ENCODE measurements at places on chromosomes 2 and 18.
A peak's percentile ranks its signal among the peaks of the same experiment; 100 is the strongest.

DNA sequence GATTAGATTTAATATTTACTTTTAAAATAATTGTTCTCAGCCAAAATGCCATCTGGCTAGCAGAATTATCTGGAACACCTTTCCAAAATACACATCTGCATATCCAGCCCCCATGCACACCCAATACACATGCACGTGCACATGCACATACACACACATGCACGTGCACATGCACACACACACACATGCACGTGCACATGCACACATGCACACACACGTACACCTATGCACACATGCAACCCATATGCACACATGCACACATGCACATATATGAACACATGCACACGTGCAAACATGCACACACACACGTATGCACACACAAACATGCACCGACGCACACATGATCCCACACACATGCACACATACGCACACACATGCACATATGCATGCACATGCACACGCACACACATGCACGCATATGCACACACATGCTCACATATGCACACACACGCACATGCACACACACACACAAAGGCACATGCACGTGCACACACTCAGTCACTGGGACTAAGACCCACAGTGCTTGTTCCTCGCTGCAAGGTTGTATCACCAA lies 53.5 kb downstream of the COPS8 start:
- DNase-seq: no peak

DNA sequence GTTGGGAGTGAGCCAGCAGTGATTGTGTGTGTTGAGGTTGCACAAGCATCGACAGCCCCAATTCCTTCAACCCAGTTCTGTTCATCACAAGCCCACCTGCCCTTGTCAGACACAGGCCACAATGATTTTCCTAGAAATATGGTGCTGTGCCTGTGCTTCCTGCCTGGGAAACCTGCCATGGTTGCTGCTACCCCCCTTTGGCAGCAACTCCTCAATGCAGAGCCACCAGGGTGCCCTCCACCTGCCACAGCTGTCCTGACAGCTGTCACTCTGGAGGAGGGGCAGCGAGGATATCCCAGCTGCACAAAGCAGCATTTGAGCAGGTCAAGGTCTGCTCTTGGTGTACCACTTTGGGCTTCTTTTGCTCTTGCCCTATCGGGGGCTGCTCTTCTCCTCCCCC lies 27.1 kb downstream of the SMIM21 start:
- no peak for DNase-seq

GRCh38 chr2:48270209-48270608 lies 259.7 kb upstream of the STON1 start:
- DNase-seq: no peak

DNA sequence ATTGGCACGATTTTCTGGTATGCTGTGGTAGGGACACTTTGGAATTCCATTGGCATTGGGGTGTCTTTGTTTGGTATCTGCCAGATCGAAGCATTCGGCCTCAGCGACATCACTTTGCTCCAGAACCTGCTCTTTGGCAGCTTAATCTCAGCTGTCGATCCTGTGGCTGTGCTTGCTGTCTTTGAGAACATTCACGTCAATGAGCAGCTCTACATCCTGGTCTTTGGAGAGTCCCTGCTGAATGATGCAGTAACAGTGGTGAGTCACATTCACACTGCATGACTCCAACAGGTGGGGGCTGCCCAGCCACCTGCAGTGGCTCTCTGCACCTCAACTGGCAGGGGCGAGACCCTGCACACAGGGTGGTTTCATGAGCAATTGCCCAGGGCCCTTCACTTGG lies 38.4 kb downstream of the SLC9A2 start:
- no peak for DNase-seq

- peak; percentile 36 for DNase-seq
Measured at GRCh38 chr2:53715568-53715967, 52.0 kb upstream of the CHAC2 start.

GRCh38 chr2:121038031-121038430 lies 247.0 kb downstream of the TFCP2L1 start:
- DNase-seq: no peak

- no peak for DNase-seq
Measured at GRCh38 chr2:177708660-177709444, 316.3 kb downstream of the AGPS start.

GRCh38 chr18:52312346-52312745 lies 27.7 kb upstream of the DCC start:
- DNase-seq: no peak

DNA sequence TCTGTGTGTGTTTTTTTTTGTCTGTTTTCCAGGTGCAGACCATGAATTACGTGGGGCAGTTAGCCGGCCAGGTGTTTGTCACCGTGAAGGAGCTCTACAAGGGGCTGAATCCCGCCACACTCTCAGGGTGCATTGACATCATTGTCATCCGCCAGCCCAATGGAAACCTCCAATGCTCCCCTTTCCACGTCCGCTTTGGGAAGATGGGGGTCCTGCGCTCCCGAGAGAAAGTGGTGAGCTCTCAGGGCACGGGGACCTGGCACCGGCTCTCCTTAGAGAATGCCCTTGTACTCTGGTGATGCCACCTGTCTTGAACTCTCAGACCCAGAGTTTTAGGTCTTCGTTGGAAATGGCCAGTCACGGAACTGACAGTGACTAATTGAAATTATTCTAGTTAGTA lies 19.1 kb downstream of the LPIN1 start:
- DNase-seq: no peak

DNA sequence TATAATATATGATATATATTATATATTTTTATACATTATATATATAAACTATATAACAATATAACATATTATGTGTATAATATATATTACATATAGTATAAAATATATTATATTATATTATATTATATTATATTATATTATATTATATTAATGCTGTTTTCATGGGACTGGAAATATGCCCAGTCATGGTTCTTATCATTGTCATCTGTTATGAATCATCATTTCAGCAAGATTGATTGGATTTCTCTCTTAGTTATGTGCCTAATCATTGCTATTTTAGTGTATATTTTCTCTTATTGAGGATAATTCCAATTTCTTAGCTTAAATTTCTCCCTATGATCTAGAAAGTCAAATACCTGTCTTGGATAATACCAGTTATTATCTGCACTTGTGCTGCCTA lies 617.8 kb downstream of the TRIB2 start:
- DNase-seq: no peak

DNA sequence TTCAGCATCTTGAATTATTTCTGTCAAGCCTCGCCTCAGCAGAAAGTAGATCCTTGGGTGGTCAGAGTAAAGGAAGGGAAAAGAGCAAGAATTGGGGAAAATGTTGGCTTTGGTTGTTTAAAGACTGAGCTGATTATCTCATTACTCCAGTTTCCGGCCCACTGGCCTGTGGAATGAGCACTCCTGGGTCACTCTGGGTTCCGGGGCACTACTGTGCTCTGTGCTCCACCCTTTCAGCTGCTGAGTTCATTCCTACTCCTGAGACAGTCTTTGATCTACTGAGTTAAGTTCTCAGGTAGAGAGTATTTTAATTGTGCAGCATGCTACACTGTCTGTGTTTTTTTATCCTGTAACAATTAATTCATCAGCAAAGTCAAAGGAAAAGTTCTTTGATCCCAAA lies 427.7 kb downstream of the CDH2 start:
- no peak for DNase-seq

- no peak for DNase-seq
Measured at GRCh38 chr2:86069783-86070339, 35.8 kb downstream of the POLR1A start.

DNA sequence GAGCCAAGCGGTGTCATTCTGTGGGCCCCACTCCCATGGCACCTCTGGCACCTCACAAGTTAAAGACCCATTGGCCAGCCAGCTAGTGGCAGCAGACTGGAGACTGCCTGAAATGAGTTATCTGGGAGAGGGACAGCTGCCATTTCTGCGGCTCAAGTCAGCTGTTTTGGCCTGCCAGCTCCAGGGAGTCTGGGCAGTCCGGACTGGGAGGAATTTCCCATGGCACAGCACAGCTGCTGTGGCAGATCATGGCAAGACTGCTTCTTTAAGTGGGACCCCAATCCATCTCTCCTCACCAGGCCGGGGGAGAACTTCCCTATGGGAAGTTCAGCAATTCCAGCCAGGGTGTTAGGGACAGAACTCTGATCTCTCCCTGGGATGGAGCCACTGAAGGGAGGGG lies 2187.6 kb upstream of the CELF4 start:
- DNase-seq: no peak

DNA sequence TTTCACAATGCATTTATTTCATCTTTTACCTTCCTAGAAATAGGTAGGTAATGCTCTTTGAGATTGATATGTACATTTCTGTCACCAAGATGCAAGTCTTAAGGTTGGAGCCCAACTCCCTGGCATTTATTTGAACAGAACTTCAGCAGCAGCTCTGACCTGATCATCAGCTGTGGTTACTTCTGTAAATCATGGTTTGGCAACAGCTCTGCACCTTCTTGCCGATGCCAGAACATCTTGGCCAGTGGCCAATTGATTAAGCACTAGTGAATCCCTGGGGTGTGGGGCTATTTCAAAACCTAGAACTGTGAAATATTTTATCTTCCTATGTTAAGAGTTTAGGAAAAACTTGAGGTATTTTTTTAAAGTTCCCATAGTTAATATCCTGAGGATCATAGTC lies 124.8 kb upstream of the NYAP2 start:
- peak; percentile 93 for DNase-seq

DNA sequence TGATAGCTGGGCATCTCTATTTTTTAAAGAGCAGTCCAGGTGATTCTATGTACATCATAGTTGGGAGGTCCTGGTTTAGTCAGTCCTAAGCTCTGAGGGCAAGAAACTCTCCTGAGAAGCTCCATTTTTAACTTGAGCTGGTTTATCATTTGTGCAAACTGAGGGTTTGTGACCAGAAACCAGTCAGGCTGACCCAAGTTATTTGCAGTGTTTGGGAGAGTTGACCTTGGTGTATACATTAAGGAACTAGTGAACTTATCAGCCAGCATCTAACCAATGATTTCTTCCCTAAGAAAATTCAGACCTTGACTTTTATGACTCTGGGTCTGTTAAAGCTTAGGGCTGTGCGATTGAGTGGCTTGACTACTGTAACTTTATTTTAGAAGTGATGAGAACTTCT lies 10.6 kb upstream of the MGAT5 start:
- DNase-seq: no peak

DNA sequence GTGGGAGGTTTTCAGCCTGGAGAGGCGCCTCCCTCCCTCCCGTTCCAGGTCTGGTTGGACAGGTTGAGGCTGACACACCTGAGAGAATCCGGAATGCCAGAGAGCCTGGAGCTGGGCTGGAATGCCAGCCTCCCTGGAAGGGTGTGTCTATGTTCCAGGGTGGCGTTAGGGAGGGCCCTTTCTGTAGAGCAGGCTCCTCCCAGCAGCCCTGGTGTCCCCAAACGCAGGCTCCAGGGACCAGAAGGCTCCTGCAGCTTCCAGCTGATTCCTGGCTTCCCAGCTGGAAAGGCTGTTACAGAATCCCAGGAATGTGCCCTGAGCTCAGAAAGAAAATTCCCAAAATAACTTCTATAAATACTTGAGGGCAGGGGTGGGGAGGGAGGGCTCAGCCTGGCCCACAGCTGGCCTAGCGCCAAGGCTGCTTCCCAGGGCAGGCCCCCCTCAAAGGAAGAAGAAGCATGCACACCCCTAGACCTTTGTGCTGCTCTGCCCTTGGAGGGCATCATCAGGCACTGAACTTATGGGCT lies 85.4 kb downstream of the STPG4 start:
- DNase-seq: no peak

GRCh38 chr2:108355906-108356734 lies 21.6 kb upstream of the SULT1C4 start:
- no peak for DNase-seq

DNA sequence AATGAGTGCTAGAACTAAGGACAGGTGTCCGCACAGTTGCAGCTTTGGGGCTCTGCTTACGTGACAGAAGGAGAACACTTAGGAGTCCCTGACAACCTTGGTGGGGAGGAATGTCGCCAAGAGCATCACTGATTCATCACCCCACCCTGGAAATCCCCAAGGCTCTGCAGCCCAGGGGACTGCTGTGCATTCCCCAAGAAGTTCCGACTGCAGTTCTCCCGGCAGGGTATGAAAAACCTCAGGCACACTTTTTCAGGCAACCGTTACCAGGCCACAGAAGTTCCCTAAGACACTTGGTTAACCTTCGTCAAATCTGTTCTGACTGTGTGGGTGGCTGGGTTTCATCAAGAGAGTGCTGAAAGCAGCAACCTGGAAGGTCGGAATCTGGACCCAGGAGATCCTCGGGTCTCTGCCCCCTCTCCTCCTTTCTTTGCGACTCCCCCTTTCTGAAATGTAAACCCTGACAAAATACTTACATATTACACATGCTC lies 192.1 kb upstream of the CXCR4 start:
- DNase-seq: no peak

DNA sequence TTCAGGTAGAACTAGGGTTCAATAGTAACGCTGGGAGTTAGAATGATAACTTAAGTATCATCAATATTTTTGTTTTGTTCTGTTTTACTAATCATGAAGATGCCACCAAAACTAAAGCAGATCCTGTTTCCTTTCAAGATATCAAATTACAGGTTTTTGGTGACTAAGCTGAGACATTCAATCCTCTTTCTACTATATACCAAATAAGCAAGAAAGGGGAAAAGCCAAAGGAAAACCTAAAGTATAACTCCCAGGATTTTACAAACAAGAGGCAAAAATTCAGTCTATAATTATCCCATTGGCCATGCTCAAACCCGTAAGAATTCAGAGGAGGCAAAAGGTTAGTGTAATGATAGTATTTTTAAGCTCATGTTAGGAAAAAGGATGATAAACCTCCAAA lies 175.2 kb upstream of the CCDC150 start:
- no peak for DNase-seq

DNA sequence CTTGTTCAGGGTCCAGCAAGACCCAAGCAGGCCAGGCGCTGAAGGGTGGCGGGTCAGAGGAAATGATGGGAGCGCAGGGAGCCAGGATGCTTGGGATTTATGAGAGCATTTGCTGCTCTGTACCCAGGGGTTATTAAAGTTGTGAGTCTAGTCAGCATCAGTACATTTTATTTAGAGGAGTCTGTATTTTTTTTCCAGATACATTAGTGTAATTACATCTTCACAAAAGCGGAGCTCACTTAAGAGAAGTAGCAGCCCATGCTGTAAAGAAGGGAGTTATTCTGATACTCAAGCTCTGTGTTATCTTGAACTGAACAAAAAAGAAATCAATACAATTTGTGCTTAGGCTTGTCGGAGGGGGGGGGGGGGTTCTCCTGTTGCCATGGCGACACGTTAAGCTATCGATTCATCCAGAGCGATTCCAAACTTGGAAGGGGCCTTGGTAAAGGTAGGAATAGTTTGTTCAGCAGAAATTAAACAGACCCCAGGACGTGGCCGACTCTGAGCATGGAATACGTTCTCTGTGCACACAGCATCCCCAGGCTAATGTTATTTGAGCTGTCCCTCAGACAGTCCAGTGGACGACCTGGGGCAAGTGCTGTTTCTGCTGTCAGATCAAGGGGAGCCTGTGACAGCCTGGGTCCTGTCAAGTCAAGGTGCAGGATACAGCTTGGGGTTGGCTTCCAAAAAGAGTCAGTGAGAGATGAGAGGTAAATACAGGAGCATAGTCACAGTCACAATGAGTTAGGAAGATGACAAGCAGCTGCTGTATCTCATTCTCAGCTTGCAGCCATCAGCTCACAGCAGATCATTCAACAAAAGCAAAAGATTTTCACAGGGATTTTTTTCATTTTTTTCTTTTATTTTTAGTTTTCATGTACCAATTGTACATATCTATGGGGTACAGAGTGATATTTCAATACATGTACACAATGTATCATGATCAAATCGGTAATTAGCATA lies 387.6 kb downstream of the DCDC2C start:
- no peak for DNase-seq

- no peak for DNase-seq
Measured at GRCh38 chr2:11655495-11655894, 14.5 kb downstream of the NTSR2 start.

- no peak for DNase-seq
Measured at GRCh38 chr2:160533482-160533881, 39.9 kb upstream of the RBMS1 start.
